MG63 (cell line): ENCODE measurements at places on chromosomes 1 and 21. TPM values are rescaled to one million over a fixed set of nuclear protein-coding genes. Genes with fewer than 3 reads are reported as not detected.

FAM167B gene
- 0.30 TPM in 1 of 2 replicates, not detected in the other for total RNA-seq

EXOSC10 gene
- total RNA-seq = 45.6 and 55.2 TPM in 2 replicates

KIAA1614 gene
- total RNA-seq = 3.9 and 13.8 TPM in 2 replicates

ALPL gene
- total RNA-seq = 1.9 and 4.2 TPM in 2 replicates

DNA sequence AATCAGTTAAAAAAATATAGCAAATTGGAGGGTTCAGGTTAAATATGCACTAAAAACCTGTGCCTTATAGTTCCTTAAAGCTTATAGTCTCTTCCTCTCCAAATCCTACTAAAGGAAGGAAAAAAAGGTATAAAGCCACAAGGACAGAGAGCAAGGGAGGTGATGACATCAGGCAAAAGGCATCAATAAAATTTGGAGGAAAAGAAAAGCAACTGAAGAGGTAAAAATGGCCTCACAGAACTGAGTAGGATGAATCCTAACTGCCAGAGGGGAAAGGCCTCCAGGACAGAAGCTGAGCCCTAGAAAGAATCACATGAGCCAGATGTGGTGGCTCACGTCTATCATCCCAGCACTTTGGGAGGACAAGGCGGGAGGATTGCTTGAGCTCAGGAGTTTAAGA is 8.1 kb downstream of the CCSAP start:
- DNase-seq = no peak
